ENCODE measurements at places on chromosomes 5 and 9.

DNA sequence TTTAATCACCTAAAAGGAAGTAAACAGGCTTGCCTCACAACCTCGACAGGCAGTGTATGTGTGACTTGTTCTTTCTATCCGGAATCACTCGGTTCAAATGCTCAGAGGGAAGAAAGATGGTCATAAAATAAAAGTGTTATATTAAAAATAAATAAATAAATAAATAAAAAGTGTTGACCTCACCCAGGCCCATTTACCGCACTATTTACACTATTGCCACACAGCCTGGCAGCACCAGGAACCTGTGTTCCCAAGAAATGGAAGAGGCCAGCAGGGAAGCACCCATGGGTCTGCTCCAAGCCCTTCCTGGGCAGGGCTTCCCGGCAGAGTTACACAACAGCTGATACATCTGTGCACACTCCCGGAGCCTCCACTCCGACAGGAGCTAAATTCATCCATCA is 127.9 kb downstream of the EFNA5 start:
- DNase-seq = no peak

GRCh38 chr9:134656334-134657006 is 14.9 kb downstream of the COL5A1 start:
- no peak for DNase-seq

GRCh38 chr9:112789891-112790774 is 39.6 kb downstream of the SNX30 start:
- no peak for DNase-seq

- no peak for DNase-seq
These were observed 106.7 kb downstream of the SMIM15 start for GRCh38 chr5:61055434-61056006.

- no peak for DNase-seq
These were observed 75.4 kb upstream of the MAP3K1 start for GRCh38 chr5:56739990-56740389.

- DNase-seq = no peak
These were observed 12.0 kb downstream of the UGT3A2 start for GRCh38 chr5:36054647-36055046.

- peak; percentile 83 for DNase-seq
These were observed 965 bp downstream of the PTGDS start for GRCh38 chr9:136978073-136978864.

DNA sequence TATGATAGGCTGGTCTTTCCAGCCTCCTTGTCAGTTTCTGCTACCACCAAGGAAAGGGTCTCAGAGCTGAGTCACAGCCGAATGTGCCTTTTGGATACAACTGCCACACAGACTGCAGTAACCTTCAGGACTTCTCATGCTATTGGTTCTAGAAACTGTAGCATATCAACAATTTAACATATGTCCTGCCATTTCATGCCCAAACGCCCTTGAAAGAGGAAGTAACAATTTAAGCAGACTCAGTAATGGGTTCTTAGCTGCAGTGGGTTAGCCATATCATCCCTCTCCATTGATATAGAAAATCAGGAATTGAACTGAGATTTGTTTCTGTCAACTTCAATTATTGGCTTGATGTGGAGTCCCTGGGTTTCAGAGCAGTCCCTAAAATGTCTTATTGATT is 4.1 kb upstream of the CLK4 start:
- no peak for DNase-seq

DNA sequence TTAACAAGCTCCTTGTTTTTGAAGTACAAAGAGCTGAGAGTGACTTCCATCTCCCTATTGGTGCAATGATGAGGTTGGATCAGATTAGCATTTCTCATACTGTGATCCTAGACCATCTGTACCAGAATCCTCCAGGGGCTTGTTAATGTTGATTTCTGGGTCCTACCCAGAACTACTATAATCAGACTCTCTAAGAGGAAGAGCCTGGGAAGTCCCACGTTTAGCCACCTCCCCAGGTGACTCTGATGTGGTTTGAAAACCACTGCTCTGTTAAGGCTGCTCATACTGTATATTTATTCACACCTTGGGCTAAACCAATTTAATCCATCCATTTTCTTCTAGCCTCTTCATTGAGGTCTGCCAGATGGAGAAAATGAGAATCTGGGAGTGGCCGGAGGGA is 49.6 kb upstream of the SMIM32 start:
- no peak for DNase-seq

GRCh38 chr9:1653282-1653681 is 361.9 kb upstream of the SMARCA2 start:
- no peak for DNase-seq

DNA sequence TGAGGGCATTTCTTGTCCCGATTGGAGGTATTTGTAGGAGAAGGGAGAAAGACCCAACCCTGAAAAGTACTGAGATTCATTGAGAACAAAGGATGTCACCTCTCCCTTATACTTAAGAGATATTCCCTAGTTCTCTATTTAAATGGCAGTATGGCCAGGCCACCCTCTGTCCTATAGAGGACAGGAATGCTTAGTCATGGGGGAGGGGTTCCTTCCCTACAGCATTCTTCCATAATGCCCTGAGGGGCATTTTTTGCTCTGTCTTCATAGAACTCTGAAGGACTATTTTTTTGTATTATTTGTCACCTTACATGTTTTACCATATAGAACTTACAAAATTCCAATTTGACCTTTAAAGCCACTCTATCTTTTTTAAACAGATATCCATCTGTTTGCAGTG is 176.3 kb downstream of the TMEM161B start:
- no peak for DNase-seq

GRCh38 chr9:134570151-134570621 is 71.4 kb upstream of the COL5A1 start:
- no peak for DNase-seq

DNA sequence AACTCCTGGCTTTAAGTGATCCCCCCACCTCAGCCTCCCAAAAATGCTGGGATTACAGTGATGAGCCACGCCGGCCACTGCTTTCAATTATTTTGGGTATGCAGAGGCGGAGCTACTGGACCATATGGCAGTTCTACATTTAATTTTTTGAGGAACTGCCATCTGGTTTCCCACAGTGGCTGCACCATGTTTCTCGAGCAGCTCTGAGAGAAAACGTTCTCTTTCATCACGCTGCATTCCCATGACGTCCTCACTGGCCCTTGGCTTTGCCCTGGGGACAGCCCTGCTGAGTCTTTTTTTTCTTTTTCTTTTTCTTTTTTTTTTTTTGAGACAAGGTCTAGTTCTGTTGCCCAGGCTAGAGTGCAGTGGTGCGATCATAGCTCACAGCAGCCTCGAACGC is 35.5 kb upstream of the GRHPR start:
- no peak for DNase-seq

- peak; percentile 61 for DNase-seq
These were observed 10.4 kb downstream of the SWI5 start for GRCh38 chr9:128286440-128286839.

DNA sequence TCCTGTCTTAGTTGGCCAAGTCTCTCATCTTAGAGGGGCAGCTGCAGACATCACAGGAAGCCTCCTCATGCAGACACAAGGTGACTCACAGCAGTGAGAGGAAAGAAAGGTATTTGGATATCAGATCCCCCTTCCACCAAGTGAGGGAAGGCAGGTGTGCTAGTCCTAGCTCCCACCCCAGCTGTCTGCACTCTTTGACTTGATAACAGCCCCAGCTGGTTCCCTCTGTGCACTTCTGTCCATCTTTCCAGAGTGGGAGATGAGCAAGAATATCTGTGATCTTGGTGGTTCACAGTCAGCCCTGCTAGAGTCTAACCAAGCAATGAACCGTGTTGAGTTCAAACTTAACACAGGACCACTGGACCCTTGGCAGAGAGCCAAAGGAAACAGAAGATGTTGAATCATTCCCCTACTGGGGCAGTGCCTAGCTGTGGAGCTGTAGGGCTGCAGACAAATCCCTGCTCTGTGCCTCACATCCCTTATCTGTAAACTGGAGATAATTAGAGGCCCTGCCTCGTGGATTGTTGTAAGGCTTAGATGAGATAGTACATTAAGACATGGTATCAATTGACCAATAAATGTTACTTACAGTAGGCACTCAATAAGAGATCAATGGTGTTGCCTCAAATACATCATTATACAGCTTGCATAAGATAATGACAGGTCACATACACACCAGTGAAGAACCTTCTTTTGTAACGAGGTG is 39.1 kb downstream of the SH3RF2 start:
- no peak for DNase-seq

GRCh38 chr9:90307167-90307833 is 335.3 kb downstream of the DIRAS2 start:
- DNase-seq = no peak

GRCh38 chr9:4979239-4979638 is 5.8 kb upstream of the JAK2 start:
- DNase-seq = no peak

- no peak for DNase-seq
These were observed 1145.0 kb downstream of the MAT2B start for GRCh38 chr5:164650427-164650826.

DNA sequence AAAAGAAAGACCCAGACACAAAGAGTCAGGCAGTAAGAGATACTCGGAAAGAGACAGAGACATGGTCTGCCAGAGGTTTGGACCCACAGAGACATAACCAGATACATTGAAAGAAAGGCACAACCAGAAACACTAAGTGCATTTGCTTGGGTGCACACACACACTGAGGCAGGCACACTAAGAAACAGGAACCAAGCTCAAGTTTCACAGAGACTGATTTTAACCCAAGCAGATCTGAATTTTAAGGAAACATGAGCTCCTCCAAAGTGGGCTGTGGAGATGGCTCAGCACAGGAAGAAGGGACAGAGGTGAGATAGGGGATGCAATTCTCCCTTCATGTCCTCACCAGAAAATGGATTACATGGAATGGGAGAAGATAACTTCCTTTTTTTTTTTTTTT is 9.5 kb downstream of the AQP3 start:
- no peak for DNase-seq

- DNase-seq = no peak
These were observed 58.8 kb downstream of the FAM78A start for GRCh38 chr9:131217331-131218031.

DNA sequence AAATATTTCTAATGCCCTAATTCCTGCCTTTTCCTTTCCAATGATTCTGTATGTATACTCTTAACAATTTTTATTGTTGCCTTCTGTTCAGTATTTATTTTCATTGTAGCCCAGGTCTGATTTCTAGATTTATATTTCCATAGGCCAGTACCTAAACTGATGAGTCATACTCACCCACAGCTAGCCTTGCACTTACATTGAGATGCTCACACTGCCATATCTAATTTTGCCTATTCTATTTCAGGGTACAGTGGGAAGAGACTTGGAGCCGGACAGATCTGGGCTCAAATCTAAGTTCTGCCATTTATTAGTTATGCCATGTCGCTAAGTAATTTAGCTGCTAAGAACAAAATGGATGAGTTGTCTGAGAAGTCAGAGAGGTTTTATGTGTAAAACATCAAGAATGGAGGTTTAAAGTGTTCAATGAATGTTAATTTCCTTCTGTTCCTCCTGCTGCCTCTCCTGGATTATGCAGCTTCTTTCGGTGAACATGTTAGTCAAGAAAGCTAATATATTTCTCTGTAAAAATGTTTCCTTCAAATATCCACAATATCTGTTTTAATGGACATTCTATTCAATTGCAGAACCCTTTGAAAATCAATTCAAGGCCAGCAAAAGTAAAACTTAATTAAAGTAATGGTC is 62.3 kb upstream of the CDK5RAP2 start:
- DNase-seq = no peak

- DNase-seq = no peak
These were observed 18.6 kb upstream of the SUSD1 start for GRCh38 chr9:112193572-112194288.

DNA sequence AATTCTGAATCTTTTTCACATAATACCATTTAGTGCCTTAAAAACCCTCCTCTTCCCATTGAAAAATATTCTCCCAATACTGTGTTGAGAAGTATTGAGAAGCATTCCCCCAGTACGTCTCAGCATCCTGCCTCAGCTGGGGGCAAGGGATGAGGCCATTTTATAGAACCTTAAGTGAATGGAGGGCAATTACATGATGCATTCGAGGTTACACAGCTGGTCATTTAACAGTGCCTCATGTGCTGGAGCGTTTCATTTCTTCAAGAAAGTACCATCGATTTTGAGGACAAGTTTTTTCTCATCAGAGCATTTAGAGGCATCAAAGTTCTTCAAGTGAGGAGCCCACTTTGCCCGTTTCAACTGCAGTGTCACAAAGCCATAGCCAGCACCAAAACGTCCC is 135.6 kb downstream of the DOCK2 start:
- no peak for DNase-seq

DNA sequence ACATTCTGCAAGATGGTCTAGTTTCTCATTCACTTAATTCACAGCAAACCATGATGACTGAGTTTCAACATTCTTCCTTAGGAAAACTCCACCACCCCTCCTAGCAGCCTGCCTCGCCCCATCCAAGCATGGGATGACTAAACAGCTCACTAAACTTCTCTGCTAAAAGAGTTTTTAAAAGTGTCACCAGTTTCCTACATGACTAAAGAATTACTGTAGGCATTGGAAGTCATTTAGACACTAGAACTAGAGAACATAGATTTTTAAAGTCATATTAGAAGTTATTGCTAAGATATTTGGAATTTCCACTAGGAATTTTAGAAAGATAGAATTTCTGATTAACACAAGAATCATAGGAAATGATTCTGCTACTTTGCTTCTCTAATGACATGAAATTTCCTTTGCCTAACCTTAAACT is 5.5 kb upstream of the ESM1 start:
- DNase-seq = no peak

DNA sequence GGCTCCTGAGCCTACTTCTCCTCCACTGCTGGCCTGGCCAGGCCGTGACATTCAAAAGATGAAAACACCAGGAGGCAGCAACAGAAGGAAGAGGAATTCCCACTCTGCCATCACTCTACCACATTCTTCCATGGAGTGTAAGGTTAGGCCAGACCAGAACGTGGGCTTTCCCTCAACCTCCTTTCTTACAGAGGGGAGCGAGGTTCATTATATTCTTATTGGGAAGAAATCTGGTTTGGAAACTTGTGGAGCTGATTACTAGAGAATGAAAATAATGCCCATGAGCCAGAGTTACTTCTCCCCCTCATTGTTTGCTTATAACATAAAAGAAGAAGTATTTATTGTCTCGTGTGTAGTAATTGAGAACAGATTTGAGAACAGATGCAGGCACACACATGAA is 136.3 kb upstream of the BASP1 start:
- DNase-seq = no peak

GRCh38 chr5:20470997-20471396 is 483.0 kb upstream of the CDH18 start:
- DNase-seq = no peak

DNA sequence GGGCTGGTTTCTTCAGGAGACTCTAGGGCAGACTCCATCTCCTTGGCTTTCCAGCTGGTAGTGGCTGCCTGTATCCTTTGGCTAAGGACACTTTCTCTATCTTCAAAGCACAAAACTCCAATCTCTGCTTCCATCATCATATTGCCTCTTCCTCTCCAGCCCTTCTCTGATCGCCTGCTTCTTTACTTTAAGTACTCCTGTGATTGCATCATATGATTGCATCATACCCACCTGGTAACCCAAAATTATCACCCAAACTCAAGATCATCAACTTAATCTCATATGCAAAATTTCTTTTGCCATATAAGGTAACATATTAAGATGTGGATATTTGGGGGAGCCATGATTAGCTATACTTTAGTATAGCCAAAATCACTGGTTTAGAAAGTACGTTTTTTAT is 1092.6 kb upstream of the CDH6 start:
- DNase-seq = no peak
